ENCODE measurements at places on chromosomes 3 and 15.

DNA sequence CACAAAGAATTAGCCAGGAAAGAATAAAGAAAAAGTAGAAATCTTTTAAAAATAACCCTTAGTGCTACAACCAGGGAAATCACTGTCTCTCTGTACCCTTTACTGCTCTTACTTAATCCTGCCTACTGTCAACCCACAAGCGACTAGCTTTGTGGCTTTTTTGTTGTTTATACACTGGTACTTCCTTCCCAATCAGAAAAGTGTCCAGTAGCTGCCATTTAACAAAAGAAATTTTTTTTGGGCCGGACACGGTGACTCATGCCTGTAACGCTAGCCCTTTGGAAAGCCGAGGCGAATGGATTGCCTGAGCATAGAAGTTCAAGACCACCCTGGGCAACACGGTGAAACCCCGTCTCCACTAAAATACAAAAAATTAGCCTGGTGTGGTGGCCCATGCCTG is 13.8 kb upstream of the FAM219B start:
- no peak for DNase-seq

DNA sequence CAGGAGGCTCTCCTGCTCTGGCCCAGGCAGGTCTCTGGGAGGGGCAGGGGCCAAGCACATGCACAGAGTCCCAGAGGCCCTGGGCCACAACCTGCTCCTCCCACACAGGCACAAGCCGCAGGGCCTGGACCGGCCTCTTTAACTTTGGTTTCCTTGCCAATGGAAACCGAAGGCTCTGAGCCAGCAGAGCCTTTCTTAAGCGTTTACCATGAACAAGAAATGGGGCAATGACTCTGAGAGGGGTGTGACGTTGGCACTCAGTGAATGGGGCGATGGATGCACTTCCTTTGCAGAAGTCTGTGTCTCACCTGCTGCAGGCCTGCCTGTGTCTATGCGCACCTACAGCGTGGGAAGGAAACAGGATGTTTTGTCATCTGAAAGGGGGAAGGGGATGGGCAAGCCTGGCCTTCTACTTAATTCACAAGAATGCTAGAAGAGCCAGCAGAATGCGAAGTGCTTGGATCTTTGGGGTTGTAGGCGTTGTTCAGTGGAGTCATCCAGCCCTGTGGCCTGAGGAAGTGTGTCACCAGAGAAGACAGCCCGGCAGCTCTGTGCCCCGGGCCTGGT is 41.8 kb downstream of the IFT122 start:
- DNase-seq = peak; percentile 87

GRCh38 chr3:191268737-191269136 is 60.5 kb upstream of the CCDC50 start:
- DNase-seq = no peak

GRCh38 chr3:31704591-31705179 is 172.0 kb downstream of the STT3B start:
- peak; percentile 78 for DNase-seq

- peak; percentile 15 for DNase-seq
Measured at GRCh38 chr3:13705051-13705450, 156.1 kb downstream of the FBLN2 start.

- DNase-seq = no peak
Measured at GRCh38 chr15:82833362-82833682, 23.9 kb downstream of the WHAMM start.

GRCh38 chr15:80636675-80637074 is 58.4 kb upstream of the ABHD17C start:
- DNase-seq = no peak

DNA sequence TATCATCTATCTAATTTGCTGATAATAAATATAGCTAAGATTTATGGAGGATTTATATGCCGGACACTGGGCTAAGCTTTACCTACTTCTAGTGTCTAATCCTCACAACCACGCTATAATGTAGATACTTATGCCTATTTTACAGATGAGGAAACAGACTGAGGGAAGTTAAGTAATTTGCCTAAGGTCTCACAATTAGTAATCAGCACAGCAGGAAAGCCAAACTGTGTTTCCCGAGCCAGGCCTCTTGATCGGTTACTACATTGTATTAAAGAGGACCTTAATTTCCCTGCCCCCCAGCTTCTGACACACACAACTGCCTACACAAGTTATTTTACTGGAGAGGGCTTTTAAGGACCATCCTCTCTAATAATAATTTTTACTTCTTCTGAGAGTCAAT is 40.9 kb downstream of the ONECUT1 start:
- no peak for DNase-seq

DNA sequence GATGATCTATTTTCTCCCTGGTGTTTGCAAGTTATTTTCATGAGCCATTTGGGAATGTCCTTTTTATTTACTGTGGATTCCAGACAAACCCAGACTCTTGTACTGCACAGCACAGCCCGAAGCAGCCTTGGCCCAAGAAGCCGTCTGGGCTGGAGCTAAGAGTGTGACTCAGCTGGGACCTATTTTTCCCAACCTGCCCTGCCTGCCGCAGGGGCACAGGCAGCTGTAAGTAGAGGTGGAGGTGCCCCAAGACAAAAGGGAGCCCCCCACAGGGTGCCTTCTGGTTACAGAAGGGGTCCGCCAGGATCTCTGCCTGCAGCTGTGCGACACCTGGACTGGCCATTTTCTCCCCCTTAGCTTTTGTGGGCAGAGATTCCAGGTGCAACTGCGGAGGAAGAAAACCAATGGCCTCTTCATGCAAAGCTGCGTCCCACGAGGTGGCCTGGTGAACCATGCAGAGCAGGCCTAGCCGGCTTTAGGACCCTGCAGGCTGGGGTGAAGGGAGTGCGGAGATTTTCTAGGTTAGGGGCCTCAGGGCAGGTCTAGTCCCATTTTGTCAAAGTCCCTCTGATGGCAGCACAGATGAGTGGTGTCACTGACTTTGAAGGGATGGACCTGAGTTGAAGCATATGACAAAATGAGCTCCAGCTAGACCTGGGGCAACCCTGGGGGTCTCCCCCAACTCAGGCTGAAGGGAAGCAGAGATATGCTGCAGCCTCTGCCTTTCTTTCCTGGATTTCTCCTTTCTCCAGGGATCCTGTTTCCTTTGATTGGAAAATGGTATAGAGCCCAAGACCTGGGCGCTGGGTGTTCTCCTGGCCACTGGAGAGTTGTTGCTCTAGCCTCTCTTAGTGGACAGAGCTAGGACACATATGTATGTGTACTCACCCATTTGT is 131.2 kb downstream of the KLF13 start:
- DNase-seq = peak; percentile 84

GRCh38 chr3:72678867-72679266 is 169.4 kb downstream of the SHQ1 start:
- DNase-seq = no peak

GRCh38 chr15:62834686-62835329 is 207.7 kb upstream of the TPM1 start:
- no peak for DNase-seq

- no peak for DNase-seq
Measured at GRCh38 chr3:186883686-186884058, 41.2 kb downstream of the ADIPOQ start.

DNA sequence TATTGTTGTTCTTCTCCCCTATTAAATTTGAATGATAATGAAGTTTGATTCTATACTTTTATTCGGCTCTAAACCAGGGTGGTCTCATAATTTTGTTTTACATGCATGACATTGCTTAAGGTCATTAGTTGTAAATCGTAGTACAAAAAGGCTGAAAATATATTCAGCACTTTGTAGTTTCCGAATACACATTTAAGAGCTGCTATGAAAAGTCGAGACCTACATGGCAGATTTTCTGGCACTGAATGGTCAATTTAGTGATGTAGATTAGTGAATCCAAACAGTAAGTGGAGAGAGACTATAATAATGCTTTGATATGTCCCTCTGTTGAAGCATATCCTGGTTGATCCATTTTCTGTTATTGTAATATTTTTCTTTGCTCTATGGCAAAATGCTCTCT is 254.0 kb upstream of the SOX2 start:
- no peak for DNase-seq

DNA sequence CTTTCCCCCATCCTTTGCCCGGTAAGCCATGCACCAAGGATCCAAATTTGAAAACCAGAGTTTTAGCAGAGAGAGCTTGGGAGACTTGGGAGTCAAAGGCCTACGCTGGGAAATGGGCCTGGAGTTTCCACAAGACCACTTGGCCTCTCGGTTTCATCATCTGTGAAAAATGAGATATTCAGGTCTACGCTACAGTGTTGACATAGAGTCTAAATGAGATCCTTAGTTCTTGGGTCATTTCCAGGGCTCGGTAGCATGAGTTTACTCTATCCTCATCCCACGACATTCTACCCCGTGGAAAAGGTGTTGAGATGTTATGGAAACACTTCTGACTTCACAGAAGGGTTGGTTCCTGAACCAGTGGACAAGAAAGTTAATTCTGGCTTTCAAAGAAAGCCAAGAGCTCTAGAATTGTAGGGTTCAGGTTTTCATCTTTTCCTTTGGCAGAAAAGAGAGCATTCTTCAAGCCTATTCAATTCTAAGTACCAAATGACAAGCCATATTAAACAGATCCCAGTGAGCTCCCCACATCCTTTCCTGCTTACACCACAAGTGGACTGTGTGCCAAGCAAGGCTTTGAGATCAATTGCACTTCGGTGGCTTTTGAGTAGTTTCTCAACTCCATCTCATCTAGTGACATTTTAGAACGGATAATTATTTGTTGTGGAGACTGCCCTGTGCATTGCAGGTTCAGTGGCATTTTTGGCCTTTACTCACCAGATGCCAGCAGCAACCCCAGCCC is 219.7 kb downstream of the SLCO3A1 start:
- DNase-seq = no peak

DNA sequence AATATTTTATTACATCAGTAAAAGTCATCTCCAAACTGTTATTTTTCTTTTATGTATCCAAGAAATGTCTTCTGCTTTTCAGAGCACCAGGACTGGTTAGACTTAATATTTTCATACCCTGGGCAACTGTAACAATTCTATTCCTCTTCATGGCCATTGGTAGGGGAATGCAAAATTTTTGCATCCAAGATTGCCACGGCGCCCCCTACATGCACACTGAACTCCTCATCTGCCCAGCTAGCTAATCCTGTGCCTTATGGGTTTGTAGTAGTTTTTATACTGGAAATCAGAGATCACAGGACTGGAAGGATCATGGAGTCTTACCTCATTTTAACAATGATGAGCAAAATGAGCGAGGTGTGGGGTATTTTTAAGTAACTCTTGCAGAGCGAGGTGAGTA is 74.2 kb downstream of the CRTC3 start:
- DNase-seq = no peak

- DNase-seq = no peak
Measured at GRCh38 chr15:48577469-48577868, 68.0 kb downstream of the FBN1 start.

- no peak for DNase-seq
Measured at GRCh38 chr3:29344935-29345334, 64.1 kb downstream of the RBMS3 start.

DNA sequence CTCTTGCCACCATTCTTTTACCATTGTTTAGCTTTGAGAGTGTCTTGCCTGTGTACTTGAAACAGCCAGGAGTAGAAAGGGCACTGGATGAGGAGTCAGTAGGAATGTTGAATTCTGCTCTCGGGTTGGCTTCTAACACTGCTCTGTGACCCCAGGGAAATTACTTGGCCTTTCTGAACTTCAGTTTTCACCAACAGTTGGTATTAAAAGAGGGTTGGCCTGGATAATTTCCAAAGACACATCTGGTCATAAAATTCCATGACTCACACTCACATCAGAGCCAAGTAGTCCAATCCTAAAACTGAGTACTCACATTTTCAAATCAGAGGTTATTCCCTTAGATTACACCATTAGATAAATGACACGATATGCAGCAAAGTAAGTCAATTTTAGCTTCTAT is 141.6 kb downstream of the ECT2 start:
- DNase-seq = no peak

DNA sequence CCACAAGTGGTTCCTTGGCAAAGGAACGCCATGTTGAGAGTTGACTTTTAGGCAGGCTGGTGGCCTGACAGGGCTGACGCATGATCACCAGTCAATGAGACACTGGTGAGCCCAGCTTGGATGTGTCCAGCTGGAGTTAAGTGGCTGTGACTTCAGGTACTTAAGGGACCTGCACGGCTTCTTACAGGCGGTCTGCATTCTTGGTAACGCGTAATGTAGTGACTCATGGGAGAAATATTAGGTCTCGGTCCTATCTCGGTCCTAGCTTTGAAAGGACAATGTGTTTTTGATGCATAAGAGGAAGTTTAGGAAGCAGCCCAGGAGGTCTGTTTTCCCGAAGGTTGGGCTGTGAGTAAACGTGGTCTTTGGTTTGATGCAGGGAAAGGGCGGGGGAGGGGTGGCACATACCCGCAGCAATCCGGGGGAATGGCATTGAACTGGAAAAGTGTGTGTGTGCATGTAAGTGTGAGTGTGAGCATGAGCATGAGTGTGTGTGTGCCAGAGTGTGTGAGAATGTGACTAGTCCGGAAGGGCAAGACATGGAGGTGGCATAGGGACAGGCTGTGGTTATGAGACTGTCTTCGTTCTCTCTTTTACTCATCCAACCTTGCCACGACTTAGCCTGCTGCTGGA is 55.3 kb downstream of the FAM43A start:
- no peak for DNase-seq

- DNase-seq = no peak
Measured at GRCh38 chr15:34986326-34986725, 1.8 kb downstream of the ZNF770 start.

DNA sequence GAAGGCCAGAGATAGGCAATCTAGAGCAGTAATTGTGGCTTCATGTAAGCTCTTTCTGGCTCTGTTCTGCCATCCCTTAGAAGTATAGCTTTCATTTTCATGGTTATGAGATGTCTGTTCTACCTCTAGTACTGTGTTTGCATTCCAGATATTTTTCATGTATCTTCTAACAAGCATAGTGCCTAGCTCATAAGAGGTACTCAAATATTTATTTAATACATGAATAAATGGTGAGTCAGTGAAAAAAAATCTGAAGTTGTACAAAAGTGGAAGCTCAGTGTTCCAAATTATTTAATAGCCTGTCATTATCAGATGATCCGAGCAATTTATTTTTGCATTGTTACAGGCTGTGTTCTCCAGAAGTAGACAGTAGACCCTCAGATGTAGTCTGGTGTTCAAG is 64.3 kb downstream of the OXSM start:
- DNase-seq = no peak

DNA sequence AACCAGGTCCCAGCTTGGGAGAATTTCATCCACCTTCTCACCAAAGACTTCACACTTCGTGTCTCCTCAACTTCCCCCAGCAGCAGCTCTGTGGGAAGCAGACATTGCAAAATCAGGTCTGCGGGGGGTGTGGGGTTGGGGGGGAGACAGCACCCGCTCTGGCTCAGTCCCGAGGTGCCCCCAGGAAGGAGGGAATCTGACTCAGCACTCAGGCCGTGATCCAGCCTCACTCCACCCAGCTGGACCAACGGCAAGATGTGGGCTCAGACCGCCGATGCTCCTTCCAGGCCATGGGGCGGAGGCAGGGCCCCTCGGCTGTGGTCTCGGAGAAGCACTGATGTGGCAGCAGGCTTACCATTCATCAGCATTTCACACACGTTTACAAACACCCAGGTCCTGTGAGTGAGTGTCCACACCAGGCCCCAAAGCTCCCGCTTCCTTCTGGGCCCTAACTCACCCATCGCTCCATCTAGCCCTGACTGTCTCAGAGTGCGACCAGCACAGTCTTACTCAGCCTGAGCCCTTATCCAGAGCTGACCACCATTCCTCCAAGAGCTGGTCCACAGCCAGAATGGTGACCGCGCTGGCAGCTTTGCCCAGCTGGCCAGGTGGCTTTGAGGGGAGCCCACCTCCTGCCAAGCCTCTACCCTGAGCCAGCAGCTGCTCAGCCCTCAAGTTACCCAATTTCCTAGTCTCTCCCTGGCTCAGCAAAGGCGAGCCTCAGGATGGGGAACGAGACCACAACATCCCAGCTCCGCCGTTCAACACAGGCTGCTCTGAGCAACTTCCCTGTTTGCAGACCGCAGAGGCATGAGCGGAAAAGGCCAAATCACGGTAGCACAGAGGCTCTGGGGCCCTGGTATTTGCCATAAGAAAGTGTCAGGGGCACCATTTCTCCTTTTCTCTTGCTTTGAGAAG is 3.3 kb downstream of the STAB1 start:
- DNase-seq = peak; percentile 79
